Mesenchymal stem cell (in vitro differentiated cells and primary cell): ENCODE measurements at places on chromosomes 12 and 14.

GRCh38 chr14:22544881-22545420 lies 44.1 kb downstream of the DAD1 start:
- peaks cover 23% of the 10 kb centered on the region for H3K4me1 ChIP-seq
- DNase-seq: no peak
- H3K27me3 ChIP-seq: no peaks in the 10 kb centered on the region
- H3K36me3 ChIP-seq: no peaks in the 10 kb centered on the region
- no peak overlapping the region for H3K4me3 ChIP-seq
- H3K27ac ChIP-seq: no peak overlapping the region

DNA sequence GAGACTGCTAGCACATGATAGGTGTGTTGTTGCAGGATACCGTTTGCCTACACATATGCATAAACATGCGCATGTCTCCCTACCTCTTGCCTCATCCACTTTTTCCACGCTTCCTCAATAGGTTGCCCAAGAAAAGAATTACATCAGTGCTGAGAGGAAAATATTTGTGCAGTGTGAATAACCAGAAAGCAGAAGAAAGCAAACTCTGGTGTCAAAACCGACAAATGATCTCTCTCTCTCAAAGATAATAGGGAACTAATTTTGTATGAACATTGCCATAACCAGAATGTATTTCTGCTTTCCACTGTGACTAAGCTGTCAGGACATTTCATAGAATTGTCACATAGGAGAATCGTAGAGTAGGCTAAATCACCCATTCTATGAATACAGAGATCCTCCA lies 1.3 kb downstream of the CLEC7A start:
- H3K27me3 ChIP-seq: no peaks in the 10 kb centered on the region
- no peaks in the 10 kb centered on the region for H3K36me3 ChIP-seq
- peak; percentile 41 for DNase-seq
- no peak overlapping the region for H3K4me3 ChIP-seq
- H3K4me1 ChIP-seq: no peaks in the 10 kb centered on the region

- H3K27ac ChIP-seq: no peak overlapping the region
- H3K36me3 ChIP-seq: no peaks in the 10 kb centered on the region
- H3K4me3 ChIP-seq: no peak overlapping the region
- DNase-seq: no peak
- no peaks in the 10 kb centered on the region for H3K27me3 ChIP-seq
Measured at GRCh38 chr12:67331123-67331522, 62.0 kb downstream of the CAND1 start.

DNA sequence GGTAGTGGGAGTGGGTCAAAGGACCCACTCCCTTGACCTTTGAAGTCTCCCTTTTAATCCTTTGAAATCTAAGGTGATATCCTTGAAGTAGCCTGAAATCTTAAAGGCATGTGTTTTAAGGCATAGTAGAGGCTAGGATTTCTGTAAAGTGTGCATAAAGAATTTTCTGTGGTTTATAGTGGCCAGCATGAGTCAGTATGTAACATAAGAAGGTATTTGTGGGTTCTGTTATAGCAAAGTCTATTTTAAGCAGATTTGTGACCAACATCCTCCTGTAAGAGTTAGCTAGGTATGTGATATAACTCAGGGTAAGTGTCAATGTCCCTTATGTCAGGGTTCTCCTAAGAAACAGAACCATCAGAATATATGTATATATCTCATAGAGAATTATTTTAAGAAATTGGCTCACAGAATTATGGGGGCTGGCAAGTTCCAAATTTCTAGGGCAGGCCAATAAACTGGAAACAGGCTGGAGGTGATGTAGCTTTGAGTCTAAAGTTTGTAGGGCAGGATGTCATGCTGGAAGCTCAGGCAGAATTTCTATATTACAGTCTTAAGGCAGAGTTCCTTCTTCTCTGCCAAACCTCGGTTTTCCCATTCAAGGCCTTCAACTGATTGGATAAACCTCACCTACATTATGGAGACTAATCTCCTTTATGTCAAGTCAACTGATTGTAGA lies 18.7 kb upstream of the EPYC start:
- no peaks in the 10 kb centered on the region for H3K27me3 ChIP-seq
- H3K27ac ChIP-seq: no peak overlapping the region
- no peaks in the 10 kb centered on the region for H3K36me3 ChIP-seq
- peak; percentile 79 for DNase-seq
- H3K4me3 ChIP-seq: no peak overlapping the region

- no peaks in the 10 kb centered on the region for H3K27me3 ChIP-seq
- peaks cover 30% of the 10 kb centered on the region for H3K4me1 ChIP-seq
- H3K36me3 ChIP-seq: no peaks in the 10 kb centered on the region
- peak within 1 kb of the TSS; percentile 76 for H3K4me3 ChIP-seq
Measured at GRCh38 chr12:2959192-2959504, at the start of gene TEAD4. Gene TEAD4, plus strand, starts transcription at chr12:2959397.

DNA sequence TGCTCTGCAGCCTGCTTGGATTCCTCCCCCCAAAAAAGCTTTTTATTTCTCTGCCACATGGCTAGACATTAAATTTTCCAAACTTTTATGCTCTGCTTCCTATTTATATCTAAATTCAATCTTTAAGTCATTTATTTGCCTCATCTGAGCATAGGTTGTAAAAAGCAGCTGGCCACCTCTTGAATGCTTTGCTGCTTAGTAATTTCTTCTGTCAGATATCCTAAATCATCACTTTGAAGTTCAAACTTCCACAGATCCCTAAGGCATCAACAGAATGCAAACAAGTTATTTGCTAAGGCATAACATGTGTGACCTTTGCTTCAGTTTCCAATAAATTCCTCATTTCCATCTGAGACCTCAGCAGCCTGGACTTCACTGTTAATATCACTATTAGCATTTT lies 209.6 kb downstream of the FSCB start:
- H3K4me3 ChIP-seq: no peak overlapping the region
- H3K36me3 ChIP-seq: no peaks in the 10 kb centered on the region
- H3K4me1 ChIP-seq: no peaks in the 10 kb centered on the region
- no peaks in the 10 kb centered on the region for H3K27me3 ChIP-seq
